ENCODE measurements at places on chromosomes 16 and 17.
A peak's percentile ranks its signal among the peaks of the same experiment; 100 is the strongest.

GRCh38 chr16:52068447-52069074, 478.4 kb downstream of the TOX3 start:
- ATAC-seq = no peak

GRCh38 chr16:31331807-31332301, 23.1 kb upstream of the ITGAX start:
- ATAC-seq = no peak

GRCh38 chr16:24736758-24737157, 7.3 kb downstream of the TNRC6A start:
- ATAC-seq = no peak

DNA sequence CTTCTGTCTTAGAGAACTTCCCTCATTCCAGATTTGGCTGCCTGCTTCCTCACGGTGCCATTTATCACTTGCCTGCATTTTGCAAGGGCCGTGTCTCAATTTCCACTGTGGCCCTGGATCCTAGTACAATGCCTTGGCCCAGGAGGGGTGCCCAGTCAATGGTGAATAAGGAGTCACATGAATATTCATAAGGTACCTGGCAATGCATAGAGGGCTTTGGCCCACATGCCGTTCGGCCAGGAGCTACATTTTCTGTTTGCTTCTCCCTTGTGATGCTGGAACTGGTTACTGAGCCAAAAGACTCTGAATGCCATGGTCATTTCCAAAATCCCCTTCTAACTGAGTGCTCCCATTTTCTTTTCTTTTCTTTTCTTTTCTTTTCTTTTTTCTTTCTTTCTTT, 4.8 kb upstream of the PIRT start:
- ATAC-seq = no peak

DNA sequence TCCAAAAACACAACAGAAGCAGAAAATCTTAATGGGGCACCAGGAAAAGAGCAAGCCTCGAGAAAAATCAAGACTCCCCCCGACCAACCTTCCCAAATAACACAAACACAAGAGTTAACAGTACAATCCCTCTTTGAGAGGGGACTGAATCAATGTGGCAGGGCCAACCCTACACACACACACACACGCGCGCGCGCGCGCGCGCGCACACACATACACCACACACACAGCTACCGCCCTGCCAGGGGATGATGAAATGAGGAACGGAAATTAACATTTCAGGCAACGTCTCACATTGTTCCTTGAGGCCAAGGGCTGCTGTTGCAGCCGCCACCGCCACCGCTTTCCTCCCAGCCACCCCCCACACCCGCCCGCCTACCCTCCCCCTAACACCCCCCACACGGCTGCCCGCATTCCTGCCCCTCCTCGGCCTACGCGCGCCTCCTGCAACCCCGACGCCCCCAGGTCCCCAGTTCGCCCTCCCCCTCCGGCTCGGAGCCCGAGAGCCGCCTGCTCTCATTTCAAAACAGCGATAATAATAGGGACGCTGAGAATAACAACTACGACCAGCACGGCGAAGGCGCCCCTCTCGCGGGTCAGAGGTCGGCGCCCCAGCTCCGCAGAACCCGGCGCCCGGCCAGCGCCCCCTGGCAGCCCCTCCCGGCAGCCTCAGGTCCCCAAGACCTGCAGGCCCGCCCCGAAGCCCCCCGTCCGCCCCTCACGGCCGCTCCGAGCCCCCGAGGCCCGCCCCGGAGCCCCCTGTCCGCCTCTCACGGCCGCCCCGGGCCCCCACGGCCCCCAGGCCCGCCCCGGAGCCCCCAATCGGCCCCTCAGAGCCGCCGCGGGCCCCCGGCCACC, 1.1 kb downstream of the ANKRD11 start:
- peak; percentile 58 for ATAC-seq

DNA sequence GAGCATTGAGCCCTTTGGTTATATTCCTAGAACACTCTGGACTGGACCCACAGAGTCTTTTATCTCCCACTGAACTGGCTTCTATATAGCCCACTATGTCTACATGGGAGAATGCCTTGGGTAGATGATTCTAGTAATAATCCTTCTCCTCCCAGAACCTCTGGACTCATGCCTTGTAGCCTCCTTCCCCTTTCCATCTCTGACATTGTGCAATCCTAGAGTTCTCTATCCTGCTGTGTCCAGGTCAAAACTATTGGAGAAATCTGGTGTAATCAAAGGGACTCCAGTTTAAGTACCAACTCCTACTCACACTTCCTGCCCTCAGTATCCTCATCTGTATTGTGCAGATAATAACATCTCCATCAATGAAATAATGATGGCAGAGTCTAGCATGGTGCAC, 9.1 kb downstream of the RCVRN start:
- peak; percentile 25 for ATAC-seq

- no peak for ATAC-seq
Observed at GRCh38 chr16:10121491-10121890, 60.7 kb downstream of the GRIN2A start.

DNA sequence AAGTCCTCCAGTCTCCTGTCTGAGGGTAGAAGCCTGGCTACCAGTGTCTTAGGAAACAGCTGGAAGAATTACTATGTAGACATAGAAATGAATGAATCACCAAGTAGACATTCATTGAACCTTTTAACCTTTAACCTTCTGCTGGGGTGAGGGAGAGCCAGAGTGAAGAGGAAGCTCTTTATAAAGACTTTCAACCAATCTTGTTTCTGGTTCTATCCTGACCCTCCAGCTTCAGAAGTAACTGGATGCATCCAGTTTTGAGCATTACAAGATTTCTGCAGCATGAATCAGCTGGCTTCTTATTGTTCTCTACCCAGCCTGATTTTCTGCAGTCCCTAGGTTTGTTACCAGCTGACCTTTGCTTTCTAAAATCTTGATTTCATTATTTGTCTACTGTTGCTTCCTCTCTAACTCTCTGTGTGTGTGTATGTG, 8.5 kb downstream of the TEKT1 start:
- no peak for ATAC-seq

DNA sequence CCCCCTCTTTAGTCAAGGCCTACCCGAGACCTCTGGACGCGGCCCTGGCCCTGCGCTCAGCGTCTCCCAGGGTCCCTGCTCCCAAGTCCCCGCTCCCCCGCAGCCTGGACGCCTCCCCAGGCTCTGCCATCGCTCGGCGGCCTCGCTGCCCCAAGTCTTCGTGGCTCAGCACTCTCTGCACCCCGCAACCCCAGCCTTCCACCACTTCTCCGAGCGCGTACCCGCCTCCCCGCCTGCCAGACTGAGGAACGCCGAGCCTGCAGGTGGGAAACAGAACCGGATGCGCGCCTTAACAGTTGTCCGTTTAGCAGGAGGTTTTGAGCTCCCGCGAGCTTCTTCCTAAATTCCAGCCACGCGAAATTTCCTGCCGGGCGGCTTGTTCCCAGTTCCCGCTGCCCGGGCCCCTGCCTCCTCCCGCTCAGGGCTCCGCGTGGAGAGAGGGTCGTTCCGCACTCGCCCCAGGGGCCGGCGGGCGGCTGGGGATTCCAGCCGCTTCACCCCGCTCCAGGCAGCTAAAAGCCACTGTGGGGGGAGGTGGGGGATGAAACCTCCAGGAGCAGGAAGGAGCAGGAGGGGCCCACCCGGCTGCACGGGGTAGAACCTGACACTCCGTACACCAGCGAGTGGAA, 87.7 kb downstream of the KCNJ12 start:
- no peak for ATAC-seq

DNA sequence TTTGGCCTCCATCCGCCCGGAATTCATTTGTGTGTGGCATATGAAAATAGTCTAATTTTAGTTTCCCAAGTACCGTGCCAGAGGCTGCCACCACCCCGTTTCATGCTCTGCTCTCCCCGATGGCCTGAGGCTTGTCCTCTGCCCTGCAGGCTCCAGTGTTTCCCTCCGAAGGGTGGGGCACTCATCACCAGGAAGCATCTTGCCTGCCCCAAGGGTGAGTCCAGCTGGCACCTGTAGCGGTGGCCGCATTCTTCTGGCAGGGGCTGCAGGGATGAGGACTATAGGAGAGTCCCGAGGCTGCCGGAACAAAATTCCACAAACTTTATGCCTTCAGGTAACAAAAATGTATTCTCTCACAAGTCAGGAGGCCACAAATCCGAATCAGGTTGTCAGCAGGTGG, 23.1 kb upstream of the CMIP start:
- ATAC-seq = no peak

DNA sequence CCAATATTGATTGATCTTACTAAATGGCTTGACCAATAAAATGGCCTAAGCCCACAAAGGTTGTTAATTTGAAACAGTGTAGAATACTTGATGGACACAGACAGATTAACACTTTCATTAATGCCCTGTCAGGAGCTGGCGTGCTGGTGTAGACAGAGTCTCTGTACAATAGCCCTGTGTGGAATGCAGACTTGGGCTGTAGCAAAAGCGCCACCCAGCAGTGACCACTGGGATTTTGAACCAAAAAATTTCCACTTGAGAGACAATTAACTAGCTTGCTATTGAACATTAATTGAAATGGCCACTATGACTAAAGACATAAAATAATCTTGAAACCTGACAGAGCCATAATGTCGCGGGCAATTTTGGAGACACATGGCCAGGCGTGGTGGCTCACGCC, 19.7 kb upstream of the GUCY2D start:
- no peak for ATAC-seq

DNA sequence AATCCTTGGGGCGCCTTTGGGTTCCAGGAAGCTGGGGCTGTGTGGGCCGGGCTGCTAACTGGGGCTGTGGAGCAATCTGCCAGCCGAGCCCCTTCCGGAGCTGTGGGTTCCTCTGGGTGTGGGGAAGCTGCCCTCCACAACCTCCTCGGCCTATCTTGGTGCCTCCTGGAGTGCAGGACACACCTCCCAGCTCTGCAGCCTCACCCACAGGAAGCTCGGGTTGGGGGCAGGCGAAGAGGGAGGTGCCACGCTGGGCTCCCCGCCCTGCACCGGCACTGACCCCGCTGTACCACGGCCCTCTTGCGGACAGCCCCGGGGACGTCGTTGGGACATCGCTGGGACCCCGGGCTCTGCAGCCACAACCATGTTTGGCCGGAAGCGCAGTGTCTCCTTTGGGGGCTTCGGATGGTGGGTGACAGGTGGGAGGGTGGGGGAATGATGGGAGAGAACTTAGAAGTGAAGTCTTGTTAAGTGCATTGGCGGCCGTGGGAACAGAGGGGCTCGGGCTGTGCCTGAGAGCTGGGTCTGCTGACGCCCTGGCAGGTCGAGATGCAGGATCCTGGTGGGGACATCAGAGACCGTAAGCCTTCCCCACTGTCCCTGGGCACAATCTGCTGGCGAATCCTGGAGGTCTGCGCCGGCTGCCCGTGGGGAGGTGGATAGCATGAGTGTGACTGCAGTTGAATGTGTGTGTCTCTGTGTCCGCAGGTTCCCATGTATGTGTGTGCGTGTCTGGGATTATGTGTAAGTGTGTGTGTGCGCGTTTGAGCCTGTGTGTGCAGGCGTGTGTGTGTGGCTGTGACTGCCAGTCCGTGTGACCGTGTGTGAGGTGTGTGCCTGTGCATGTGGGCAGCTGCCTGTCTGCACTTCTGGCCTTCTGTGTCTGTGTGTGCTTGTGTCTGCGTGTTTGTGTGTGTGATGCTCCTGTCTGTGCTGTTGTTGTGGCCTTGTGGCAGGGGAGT, at the start of gene RAP1GAP2:
RAP1GAP2 (plus strand) TSS at position 275 of the 962 bp plus-strand sequence; CDS start at position 365, 90 bp downstream.
- ATAC-seq = peak; percentile 73

GRCh38 chr16:47712276-47713224, 251.4 kb downstream of the PHKB start:
- no peak for ATAC-seq

- ATAC-seq = peak; percentile 39
Observed at GRCh38 chr16:49586466-49587450, 213.2 kb downstream of the C16orf78 start.

DNA sequence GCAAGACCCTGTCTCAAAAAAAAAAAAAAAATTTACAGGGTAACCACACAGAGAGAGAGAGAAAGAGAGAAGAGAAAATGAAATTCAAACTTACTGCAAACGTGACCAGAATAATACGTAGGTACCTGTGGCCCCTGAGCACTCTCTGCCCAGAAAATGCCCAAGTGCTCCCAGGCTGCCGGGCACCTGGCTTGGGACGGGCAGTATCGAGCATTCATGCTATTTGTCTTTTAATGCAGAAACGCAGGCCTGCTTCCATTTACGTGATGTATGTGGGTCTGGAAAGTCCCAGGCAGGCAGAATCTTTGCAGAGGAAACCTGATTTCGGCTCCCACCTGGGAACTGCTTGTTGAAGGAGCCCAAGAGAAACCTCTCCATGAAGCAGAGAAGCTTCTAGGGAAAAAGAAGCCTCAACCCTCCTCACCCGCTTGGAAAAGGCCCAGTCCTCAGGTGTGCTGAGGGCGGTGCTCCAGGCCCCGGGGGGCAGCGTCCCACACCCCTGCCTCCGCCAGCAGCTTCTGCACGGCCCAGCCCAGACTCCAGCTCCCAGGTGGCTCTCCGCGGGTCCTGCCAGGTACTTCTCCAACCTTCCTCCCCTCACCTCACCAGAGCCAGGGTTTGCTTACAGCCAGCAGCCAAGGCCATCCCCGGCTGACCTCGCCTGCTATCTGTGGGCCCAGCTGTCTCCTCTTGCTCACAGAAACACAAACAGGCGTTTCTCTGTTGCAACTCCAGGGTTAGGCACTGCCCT, 14.0 kb downstream of the RPH3AL start:
- ATAC-seq = peak; percentile 35

- ATAC-seq = no peak
Observed at GRCh38 chr16:67726106-67727034, 7.3 kb upstream of the GFOD2 start.

- ATAC-seq = no peak
Observed at GRCh38 chr16:12208341-12209035, 232.0 kb downstream of the SNX29 start.

- ATAC-seq = no peak
Observed at GRCh38 chr16:86901483-86901882, 323.1 kb downstream of the FOXL1 start.

DNA sequence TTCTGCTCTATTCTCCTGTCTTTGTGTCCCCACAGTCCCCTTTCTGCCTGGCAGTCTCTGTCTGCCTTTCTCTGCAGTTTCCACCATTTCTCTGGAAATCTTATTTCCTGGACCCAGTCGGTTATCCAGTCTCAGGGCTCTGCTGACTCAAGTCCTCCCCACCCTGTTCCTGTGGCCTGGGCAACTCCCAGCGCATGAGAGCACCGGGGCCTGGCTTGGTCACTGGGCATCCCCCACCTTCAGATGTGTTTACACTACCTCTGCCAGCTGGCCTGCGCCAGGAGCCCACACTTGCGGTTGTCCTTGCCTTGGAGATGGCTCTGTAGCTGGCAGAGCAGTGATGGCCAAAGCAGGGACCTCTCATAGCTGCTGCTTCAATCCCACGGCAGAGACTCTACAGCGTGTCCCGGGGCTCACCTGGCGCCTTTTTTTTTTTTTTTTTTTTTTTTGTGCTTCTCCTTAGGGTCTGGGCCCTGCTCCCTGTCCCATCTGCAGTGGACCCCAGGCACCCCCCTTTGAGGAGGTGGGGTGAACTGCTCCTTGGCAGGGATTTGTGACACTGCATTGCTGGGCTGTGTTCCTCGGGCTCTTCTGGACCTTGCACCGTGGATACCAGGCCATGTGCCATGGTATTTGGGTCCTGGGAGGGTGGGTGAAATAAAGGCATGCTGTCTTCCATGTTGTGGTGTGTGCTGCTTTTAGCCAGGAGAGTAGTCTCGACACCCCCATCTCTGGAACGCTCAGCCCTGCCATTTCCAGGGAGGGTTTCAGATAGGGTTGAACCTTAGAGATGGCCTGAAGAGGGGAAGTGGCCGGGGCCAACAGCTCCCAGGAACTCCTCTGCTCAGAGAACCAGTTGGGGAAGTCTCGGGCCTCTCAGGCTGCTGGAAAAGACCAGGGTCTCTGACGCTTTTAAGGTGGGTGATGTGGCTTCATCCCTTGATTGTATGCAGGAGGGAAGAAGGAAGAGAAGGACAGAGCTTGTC, 17.5 kb downstream of the GUCY2D start:
- no peak for ATAC-seq
